ENCODE measurements at places on chromosomes 4 and X.
A peak's percentile ranks its signal among the peaks of the same experiment; 100 is the strongest.

DNA sequence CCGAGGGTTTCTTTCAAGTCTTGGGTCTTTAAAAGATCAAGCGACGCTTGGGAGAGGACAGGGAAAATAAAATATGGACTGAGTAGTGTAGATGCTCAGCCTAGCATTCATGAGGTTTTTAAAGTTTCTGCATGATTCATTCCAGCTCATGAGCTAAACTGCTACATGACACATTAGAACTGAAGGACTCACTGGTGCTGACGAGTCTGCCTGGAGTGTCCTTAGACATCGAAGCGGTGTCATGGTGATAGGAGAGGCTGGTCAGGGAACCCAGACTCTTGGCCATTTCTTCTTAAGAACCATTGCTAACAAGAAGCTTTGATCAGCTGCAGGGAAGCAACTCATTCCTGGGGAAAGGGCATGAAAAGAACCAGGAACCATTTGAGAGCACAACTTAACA is 158.6 kb downstream of the TRIML1 start:
- no peak for DNase-seq

DNA sequence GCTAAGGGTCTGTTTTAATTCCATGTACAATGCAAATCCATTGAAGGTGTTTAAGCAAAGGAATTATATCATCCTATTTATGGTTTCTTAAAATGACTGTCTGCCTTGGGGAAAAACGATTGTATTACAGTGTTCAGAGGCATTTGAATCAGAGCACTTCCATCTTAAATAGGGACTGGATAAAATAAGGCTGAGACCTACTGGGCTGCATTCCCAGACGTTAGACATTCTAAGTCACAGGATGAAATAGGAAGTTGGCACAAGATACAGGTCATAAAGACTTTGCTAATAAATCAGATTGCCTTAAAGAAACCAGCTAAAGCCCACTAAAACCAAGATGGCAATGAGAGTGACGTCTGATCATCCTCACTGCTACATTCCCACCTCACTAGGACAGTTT is 1167.2 kb upstream of the PABPC4L start:
- DNase-seq, result peak; percentile 1

DNA sequence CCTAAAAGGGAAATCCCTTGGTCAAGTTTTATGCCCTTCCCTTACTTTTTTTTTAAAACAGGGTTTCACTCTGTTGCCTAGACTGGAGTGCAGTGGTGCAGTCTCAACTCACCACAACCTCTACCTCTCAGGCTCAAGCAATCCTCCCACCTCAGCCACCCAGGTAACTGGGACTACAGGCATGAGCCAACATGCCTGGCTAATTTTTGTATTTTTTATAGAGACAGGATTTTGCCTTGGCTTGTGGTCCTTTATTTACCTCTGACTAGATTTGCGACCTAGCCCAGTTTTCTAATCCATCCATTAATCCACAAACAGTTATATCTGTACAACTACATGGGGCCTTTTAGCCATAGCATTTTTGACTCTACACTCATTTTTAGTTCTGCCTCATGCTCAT is 23.7 kb downstream of the CDS1 start:
- DNase-seq, result no peak

DNA sequence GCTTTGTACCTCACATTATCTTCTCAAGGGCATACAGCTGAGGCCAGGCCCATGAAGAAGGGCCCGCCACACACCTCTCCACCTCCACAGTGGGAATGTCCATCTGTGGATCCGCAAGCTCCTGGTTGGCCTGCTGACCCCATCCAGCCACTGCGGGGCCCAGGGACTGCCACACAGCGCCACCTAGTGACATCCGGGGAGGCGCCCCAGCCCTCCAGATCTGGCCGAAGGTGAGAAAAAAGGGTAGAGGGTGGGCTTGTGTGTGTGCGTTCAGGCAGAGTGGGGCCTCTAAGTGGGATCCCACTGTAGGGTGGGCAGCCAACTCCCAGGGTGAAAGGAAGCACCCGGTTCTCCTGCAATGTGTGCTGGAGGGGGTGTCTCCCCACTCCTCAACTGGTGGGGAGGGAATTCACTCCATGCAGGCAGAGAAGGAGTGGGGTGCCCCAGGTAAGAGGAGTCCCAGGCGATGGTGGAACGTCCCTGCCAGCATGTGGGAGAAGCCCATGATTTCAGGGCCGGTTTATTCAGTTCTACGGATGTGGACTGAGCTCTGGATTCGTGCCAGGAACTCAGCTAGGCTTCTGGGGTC is 117.3 kb downstream of the ENPP6 start:
- DNase-seq, result peak; percentile 38

DNA sequence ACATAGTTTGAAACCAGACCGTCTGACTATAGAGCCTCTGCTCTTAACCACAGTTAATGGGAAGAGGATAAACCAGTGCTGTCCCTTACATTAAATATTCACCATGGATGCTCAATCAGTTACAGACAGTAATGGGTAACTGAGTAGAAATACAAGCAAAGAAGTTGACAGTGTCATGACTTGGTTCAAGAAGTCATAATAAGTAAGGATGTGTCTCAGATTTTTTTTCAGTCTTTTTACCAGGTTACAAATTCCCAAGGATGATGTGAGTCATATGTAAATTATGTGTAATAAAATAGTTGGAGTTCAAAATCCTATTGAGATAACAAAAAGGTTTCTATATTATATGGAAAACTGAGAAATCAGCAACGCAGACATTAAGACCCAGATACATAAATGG is 31.1 kb downstream of the ZCCHC4 start:
- DNase-seq, result no peak

DNA sequence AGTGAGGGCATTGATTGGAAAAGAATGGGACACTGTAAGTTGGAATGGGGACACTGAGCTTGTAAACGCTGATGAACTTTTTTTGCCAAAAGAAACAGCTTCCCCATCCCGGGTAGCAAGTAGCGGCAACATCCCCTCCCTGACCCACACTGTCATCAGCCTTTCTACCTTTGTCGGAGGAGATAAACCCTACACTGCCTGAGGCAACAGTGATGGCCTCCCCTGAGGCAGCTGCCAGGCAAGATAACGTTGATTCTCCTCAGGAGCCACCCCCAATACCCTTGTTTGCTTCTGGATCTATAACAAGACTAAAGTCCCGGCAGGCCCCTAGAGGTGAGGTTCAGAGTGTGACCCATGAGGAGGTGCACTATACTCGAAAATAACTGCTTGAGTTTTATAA is 10.3 kb upstream of the RAB33B start:
- DNase-seq, result no peak

DNA sequence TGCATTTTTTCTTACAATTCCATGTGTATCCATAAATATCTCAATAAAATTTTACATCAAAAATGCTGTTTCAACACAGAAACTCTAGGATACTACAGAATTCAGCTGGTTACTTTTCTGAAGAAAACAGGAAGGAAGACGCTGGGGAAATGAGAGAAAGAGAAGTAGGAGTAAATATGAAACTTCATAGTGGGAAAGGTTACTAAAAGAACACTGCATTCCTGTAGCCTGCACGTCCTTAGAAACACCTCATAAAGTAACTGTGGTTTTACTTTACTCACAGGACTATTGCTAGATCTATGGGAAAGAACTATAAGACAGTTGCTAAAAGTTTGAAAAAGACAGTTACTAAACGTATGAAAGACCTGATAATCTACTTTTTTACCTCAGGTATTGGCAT is 23.1 kb downstream of the ATP11C start:
- no peak for DNase-seq

DNA sequence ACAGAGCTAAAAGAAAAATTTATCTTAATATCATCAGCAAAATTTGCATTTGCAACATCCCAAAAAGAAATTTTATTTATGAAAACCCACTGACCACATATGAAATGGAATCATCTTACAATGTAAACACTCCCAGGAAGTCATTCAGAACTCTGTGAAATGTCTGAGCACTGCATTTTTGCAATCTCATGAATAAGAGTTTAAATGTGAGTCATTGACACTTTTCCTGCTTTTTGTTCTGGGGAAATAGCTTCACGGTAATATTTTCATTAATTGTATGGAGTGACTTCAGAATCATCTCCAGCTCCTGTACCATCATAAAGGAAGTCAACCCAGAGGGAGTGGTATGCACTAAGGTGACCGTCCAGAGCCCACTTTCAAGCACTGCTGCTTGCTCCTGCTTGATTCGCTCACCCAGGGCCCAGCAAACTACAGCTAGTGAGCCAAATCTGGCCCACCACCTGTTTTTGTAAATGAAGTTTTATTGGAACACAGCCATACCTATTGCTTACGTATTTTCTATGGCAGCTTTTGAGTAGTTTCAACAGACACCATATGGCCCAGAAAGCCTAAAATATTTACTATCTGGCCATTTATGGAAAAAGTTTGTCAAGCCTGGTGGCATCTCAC is 17.2 kb downstream of the EDNRA start:
- DNase-seq, result peak; percentile 57

DNA sequence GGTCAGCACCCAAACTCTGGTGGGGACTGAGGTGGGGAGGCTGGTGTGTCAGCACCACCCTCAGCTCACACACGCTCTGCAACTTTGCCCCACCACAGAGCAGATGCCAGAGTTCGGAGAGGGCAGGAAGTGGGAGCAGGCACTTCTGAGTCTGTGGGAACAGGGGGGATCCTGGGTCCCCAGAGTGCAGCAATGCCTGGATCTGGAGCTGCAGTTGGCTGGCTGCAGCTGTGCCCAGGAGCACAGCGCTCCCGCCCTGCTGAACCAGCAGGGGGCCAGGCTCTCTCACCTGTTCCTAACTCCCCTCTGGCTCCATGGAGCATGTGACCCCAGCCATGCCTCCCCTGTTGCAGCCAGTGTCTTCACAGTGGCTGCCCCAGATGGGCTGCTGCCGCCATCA is 252.4 kb downstream of the SPOCK3 start:
- no peak for DNase-seq

DNA sequence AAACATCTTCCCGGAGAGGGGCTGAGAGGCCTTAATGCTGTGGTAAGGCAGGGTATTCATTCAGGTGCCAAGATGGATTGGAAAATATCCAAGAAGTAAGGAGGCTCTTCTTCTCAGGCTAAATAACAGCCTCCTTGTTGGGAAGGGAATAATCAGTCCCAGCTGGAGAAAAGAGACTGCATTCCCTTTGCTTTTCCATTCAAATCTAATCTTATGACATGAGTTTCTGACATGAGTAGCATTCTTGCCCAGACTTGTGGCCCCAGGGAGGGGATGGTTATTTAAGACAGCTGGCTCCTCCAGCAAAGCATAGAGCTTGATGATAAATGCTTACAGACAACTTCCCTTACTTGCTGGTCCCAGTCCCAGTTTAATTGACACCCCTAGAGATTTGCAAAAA is 98.3 kb downstream of the DCLK2 start:
- DNase-seq, result peak; percentile 79

DNA sequence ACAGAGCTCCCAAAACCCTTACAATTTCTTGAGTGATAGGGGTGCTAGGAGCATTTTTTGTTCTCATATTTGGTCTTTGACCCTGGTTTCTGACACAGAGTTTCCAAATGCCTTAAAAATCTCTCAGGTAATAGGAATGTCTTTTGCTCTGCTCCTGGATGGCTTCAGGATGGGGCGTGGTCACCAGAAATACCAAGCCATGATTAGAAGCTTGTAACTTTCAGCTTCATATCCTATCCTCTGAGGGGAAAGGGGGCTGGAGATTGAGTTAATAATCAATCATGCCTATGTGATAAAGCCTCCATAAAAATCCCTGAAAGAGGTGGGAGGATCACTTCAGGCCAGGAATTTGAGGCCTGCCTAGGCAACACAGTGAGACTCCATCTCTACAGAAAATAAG is 34.6 kb upstream of the IL9R start:
- DNase-seq, result no peak

DNA sequence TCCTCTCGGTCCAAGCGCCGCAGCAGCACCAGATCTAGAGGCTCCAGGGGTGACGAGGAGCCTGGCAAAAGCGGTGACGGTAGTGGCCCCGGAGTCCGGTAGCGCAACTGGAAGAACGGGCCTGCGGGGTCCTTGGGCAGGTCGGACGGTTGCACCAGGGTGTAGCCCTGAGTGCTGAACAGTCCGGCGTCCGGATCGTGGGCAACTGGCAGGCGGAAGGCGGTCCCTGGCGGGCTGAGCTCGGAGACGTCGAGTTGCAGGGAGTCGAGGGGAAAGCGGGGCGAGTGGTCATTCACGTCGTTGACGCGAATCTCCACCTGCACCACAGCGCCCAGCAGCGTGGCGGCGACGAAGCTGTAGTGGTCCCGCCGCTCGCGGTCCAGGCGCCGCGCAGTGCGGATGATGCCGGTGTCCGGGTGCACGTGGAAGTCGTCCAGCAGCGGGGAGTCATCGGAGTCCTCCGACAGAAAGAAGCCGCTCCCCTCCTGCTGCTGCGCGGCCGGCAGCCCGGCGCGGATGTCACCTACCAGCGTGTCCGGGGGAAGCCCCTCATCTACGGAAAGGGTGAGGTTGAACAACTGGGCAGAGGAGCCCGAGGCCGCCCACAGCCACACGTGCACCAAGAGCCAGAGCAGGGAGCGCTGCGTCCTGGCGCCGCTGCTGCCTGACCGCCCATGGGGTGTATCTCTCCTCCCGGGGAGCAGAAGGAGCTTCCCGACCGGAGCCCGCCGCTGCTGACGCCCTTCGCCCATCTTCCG is 837 bp downstream of the DCHS2 start:
- DNase-seq, result no peak

GRCh38 chrX:82934980-82935379 is 573.1 kb upstream of the POU3F4 start:
- no peak for DNase-seq

- DNase-seq, result no peak
Observed at GRCh38 chr4:187042251-187042650, 318.6 kb upstream of the FAT1 start.

DNA sequence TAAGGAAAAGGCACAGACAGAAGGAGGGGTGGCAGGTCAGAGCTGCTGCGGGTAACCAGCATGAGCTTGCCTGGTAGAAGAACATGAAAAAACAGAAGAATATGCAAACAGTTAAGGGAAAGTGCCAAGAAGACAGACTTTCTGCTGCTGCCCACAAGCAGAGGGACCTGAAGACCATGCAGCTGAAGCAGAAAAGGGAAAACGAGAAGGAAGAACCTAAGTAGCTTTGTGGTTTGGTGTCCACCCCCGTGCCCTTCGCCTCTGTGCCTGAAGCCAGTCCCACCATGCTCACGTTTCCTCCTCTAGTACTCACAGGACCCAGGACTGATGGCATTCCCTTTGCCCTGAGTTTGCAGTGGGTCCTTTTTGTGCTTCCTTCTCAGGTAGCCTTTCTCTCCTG is 62.8 kb downstream of the UBA6 start:
- DNase-seq, result no peak

DNA sequence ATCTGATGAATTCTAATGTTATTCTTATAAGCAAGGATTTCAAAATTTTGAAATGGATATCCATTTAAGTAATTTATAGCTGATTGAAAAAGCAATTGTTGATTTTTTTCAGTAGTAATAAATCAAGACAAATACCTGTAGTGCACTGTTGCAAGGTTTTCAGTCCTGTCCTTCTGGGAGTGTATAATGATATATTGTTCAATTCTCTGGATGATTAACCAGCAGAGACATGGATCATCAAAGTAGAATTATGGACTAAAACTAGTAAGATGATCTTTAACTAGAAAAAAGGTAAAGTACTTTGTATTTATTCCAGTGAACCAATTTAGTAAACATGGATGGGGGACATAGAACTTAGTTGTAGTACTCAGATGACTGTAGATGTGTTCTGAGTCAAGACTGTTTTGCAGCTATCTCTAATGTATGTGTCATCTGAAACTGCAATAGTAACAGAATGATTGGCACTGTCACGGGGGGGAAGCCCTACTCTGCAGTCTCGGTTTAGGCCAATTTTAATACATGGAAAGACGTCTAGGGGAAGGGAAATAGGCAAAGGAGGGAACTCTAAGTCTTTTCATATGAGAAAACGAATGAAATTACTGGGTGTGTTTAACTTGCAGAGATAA is 121.9 kb downstream of the GLRA3 start:
- DNase-seq, result no peak

GRCh38 chr4:17169699-17170098 is 271.3 kb upstream of the LDB2 start:
- no peak for DNase-seq

Measured in tongue (tissue), 3 donors.